ENCODE measurements at places on chromosomes 13 and 19.
A peak's percentile ranks its signal among the peaks of the same experiment; 100 is the strongest.

DNA sequence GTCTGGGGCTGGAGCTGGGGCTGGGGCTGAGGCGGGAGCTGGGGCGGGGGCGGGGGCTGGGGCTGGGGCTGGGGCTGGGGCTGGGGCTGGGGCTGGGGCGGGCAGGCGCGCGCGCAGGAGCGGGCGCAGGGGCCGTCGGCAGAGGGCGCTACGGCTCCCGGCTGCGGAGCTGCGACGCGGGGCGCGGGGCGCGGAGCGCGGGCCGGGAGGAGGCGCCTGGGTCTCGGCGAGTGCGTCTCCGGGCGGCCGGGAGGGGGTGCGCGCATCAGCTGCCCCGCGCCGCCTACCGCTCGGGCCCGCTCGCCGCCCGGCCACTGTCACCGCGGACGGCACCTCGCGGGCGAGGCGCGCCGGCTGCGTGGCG, 422 bp upstream of the MTUS2 start:
- peak; percentile 35 for DNase-seq

GRCh38 chr13:112160558-112160957, 93.6 kb downstream of the SOX1 start:
- DNase-seq: no peak

DNA sequence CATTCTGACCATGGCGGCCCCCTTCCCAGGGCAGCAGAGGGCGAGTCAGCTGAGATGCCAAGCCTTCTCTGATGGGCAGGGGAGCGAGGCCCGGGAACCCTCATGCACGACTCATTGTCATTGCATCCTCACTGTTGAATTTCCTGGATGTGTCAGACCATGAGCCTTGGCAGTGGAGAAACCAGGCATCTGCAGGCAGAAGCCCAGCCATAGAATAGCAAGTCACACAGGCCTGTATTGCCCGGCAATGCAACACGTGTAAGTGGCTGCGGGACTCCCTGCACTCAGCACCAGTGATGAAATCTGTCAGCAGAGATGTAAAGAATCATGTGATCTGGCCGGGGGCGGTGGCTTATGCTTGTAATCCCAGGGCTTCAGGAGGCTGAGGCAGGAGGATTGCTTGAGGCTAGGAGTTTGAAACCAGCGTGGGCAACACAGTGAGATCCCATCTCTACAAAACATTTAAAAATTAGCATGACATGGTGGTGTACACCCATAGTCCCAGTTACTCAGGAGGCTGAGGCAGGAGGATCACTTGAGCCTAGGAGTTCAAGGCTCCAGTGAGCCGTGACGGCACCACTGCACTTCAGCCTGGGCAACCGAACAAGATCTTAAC, 199.7 kb downstream of the KATNAL1 start:
- no peak for DNase-seq

DNA sequence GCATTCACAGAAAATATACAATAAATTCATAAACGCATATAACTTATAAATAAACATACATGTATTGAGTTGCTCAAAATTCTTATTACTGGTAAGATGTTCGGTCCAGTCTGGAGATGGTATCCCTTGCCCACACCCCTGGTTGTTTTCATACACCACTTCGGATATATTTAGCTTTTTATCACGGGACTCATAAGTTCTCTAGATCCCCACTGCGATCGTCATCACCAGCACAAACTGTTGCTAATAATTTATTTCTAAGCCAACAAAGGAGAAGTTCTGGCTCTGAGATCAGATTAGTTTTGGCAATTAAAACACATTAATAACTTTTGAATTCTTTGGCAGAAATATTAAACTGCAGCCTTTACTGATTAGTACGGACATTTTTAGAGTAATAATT, 23.0 kb upstream of the SGCG start:
- DNase-seq: no peak

DNA sequence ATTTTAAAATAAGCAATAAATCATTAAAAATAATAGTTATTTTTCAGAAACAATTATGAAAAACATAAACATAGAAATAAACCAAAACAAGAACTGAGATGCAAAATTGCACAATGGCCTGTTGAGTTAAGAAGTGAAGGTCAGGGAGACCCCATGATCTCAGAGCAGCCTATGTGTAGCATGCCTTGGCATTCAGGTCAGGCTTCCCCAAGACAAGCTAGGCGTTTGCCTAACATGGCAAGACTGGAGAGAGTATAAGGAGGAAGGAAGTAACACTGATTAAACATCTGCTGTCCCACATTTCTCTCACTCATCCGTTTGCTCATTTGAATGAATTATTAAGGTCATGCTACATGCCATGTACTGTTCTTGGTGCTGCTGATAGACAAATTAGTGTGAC, 291.8 kb downstream of the TSHZ3 start:
- no peak for DNase-seq

GRCh38 chr13:113544071-113544891, 40.3 kb upstream of the TFDP1 start:
- no peak for DNase-seq

GRCh38 chr19:23800868-23801267, 42.2 kb upstream of the ZNF681 start:
- no peak for DNase-seq

GRCh38 chr19:19201697-19202630, 1.2 kb downstream of the NR2C2AP start:
- no peak for DNase-seq

- no peak for DNase-seq
These were observed 36.7 kb upstream of the PCDH8 start for GRCh38 chr13:52885141-52885540.

DNA sequence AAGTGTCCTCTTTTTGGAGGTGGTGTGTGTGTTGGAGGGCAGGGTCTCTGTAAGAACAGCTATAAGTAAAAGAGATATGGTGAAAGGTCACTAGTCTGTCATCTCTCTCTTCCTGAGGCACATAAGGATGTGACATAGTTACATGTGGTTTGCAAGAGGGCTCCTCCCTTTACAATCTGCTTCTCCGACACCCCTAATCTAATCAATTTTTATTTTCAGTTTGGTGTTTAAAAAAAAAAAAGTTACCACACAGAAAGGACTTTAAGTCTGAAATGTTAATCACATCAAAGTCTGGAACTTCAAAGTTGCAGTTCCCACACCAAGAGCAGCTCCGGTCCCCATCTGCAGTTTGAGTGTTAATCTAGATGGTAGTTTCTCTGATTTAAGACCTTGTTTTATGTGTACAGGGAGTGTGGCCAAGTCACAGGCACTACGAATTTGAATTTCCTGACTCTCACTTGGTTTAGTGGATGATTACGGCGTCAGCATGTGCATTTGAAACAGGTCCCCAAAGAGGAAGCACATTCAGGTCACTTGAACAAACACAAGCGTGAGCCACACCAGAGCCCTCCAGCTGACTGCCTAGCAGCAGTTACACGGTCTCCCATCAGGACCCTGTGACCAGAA, 53.1 kb downstream of the FOXO1 start:
- peak; percentile 70 for DNase-seq

- peak; percentile 83 for DNase-seq
These were observed 2.3 kb upstream of the STRN4 start for GRCh38 chr19:46748325-46749109.

- DNase-seq: no peak
These were observed 289.5 kb downstream of the SHISA2 start for GRCh38 chr13:25762281-25762680.

- peak; percentile 84 for DNase-seq
These were observed 2.5 kb downstream of the PRR36 start for GRCh38 chr19:7871437-7872305.

- no peak for DNase-seq
These were observed 6.4 kb downstream of the TNFSF14 start for GRCh38 chr19:6663236-6664201.

- DNase-seq: peak; percentile 30
These were observed 21.2 kb upstream of the DOCK9 start for GRCh38 chr13:98998831-98999638.

DNA sequence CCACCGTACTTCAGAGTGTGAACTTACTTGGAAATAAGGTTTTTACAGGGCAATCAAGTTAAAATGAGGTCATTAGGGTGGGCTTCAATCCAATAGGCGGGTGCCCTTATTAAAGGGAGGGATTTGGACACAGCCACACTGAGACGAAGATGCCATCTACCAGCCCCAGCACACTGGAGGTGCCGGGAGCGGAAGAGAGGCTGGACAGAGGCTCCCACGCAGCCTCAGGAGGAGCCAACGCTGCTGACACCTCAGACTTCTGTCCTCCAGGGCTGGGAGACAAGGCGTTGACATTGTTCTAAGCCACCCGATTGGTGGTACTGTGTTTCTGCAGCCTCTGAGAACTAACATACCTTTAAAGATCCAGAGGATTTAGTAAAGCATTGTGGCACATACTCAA, 12.6 kb upstream of the RAB20 start:
- no peak for DNase-seq

- no peak for DNase-seq
These were observed 3.8 kb downstream of the PROSER1 start for GRCh38 chr13:39034085-39034484.

DNA sequence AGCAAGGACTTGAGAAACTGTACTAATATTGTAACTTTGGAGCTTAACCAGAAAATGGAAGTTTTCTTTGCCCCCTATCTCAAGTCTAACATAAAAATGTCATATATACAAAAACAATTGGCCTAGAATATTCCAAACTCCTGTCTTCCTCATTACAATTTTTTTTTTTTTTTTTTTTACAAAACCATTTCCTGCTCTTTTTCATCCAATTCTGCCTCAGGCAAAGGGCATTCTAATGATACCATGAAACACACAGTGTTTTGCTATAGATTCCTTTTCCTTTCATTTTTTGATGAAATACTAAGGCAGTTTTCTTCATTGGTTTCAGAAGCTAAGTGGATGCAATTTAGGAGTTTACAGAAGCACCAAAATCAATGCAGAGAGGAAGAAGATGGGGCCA, 119.7 kb downstream of the LHFPL6 start:
- DNase-seq: no peak

DNA sequence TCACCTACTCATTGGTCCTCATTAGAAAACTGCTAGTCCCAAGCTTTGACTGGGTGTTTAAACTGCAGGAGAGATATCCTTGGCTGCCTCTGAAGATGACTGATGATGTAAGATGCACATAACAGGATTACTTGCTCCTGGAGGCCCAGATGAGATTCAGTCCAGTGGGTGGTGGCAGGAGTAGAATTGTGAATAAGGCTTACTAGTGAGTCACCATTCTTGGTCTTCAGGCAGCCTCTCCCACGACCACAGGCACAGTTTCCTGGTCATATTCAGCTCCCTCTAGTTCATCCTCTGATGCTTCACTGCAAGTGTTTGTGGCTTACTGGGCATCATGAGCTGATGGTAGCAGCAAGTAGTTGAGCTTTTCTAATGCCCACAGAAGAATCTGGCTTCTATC, 12.1 kb downstream of the SERTM1 start:
- no peak for DNase-seq

- DNase-seq: no peak
These were observed 100.0 kb downstream of the KLF5 start for GRCh38 chr13:73158851-73159250.

DNA sequence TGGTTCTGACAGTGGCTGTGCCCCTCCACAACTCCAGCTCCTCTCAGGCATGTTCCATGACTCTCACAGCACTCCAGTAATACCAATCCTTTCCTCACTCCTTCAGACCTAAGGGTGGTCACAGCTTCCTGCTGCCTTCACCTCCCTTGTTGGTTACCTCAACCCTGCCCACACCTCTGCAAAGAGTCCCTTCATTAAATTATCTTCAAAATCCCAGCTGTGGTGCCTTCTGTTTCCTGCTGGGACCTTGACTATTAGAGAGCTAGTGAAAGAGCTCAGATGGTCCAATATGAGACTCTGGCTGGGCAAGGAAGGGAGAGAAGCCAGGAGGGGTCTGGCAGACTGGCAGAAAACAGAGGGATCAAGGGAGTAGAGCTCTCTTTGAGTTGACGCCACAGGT, 26.1 kb downstream of the DEDD2 start:
- no peak for DNase-seq

GRCh38 chr13:82634946-82635345, 1247.3 kb downstream of the SLITRK1 start:
- no peak for DNase-seq

GRCh38 chr13:62839338-62839737, 1423.7 kb upstream of the PCDH20 start:
- no peak for DNase-seq

DNA sequence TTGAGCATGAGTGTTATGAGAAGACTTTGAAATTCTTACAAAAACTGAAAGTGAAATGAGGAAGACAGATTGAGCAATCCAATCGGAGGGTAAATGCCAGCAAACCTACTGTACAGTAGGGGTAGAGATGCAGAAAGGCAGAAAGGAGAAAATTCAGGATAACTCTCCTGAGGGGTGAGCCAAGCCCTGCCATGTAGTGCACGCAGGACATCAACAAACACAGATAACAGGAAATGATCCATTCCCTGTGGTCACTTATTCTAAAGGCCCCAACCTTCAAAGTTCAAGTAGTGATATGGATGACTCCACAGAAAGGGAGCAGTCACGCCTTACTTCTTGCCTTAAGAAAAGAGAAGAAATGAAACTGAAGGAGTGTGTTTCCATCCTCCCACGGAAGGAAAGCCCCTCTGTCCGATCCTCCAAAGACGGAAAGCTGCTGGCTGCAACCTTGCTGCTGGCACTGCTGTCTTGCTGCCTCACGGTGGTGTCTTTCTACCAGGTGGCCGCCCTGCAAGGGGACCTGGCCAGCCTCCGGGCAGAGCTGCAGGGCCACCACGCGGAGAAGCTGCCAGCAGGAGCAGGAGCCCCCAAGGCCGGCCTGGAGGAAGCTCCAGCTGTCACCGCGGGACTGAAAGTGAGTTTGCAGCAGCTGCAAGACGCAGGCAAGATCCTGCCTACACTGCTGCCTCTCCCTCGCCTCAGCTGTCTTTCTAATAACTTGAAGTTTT, at the start of gene TNFSF13B:
Gene TNFSF13B (plus strand): TSS at position 118 of the 728 bp plus-strand sequence. CDS start 178 bp downstream, at position 296.
- peak; percentile 48 for DNase-seq

DNA sequence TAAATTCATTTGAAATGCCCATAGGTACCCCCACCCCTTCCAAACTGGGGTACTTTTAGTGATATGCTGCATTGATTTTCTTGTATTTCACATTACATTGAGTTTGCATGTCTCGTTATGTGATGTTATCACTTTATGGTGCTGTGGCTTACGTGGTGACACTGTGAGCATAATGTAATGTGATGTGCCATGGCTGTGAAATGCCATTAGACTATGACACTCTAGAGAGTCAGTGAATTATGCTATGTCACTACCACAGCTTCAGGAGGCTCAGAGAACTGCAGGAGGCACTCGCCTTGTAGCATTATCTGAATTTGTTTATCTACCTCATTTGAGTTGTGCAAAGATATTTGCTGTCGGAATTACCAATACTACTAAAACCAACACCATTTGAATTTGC, 590.1 kb upstream of the SLC10A2 start:
- DNase-seq: no peak
